ENCODE measurements at places on chromosomes 11 and 22.

GRCh38 chr22:50400406-50400805, 57.3 kb downstream of the PPP6R2 start:
- no peak for DNase-seq

DNA sequence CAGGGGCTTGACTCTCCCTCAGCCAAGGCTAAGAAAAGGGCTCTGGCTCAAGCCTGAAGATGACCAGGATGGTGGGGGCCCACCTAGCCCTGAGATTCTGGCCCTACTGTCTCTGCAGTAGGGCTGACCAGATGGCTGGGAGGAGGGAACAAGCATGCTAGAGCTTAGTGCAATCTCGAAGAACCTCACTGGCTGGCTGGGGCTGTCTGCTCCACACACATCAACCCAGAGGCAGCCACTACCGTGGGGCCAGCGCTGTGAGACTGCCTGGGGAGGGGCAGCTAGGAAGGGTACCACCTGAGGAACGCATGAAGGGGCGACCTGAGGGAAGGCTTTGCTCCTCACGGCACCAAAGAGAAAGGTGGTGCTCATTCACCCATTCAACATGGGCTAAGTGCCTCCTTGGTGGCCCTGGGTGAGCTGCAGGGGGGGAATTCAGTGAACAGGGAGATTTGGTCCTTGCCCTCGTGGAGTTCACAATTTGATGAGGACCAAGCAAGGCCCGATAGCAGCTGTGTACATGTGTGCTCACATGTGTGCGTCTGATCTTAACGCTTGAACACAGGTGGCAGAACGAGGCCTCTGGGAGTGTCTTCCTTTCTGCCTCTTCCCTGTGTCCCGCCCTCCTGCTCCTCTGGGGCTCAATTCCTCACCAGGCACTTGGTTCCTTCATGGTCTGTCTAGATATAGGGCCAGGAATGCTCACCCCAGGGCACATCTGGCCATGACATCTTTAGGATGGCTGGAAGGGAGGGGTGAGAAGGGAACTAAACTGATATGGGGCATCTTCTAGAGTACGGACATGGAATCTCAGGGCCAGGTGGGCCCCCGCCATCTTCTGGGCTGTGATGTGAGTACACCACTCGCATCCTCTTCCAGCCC, 102.3 kb upstream of the PITPNB start:
- no peak for DNase-seq

DNA sequence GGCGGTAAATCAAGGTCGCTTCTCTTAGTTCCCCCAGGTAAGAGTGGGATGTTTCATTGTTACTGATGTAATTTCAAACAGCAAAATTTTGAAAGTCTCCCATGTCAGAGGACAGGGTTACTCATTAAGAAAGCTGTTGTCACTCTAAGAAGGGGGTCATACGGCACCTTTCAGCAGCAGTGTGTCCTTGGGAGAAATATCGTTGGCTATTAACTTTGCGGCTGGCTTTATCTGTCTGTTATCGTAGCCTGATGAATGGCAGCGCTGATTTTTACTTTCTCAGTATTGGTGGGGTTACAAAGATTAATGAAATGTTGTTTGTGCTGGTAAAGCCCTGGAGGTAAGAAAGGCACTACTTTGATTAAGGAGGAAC, 27.5 kb upstream of the FBXO3 start:
- DNase-seq: no peak

DNA sequence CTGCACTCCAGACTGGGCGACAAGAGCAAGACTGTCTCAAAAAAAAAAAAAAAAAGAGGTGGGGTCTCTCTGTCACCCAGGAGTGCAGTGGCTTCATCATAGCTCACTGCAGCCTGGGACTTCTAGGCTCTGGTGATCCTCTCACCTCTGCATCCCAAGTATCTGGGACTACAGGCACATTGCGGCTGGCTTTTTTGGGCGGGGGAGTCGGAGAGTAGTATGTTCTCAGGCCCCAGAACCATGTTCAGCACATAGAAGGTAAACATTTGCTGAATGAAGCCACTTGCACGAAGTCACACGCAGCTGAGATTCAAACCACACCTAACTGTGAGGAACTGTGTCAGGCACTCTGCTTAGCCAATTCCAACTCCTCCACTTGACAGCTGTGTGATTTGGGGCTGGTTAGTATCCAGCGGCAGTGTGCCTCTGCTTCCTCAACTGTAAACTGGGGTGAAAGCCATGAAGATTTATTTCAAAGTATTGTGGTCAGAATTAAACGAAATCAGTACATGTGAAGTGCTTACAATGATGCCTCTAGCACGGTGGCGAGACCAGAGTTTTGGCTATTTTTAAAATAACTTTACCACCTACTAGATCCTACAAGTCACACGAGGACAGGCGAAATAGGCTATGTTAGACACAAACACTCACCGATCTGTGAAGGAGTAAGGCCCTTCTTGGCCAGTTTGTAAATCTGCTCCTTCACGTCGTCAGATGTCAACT, 789 bp downstream of the RPS13 start:
- no peak for DNase-seq

GRCh38 chr22:44143579-44143978, 37.1 kb upstream of the PARVG start:
- no peak for DNase-seq

DNA sequence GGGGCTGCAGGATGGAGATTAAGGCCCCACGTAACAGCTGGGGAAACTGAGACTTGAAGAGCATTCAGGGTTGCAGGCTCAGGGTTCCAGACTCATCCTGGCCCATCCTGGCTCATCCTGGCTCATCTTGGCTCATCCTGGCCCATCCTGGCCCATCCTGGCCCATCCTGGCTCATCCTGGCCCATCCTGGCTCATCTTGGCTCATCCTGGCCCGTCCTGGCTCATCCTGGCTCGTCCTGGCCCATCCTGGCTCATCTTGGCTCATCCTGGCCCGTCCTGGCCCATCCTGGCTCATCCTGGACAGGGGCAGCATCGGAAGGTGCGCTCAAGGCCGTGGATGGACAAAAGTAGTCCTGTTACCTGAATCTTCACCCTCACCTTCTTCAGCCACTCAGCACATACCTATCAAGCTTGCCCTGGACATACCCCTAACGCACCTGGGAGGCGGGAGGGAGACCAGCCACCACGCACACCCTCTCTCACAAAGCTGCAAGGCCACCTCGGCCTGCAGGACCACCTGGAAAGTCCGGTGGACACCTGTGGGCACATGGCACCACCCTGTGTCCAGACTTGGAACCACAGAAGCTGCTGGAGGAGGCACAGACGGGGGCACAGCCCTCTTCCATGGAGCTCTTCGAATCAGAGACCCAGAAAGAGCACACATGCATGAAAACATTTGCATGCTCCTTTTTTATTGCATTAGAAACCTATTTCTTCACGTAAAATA, 20.3 kb upstream of the NLRP6 start:
- DNase-seq: no peak

GRCh38 chr11:117918366-117919255, 10.6 kb downstream of the TMPRSS13 start:
- DNase-seq: no peak

GRCh38 chr22:39488563-39489083, 13.5 kb upstream of the MIEF1 start:
- no peak for DNase-seq

DNA sequence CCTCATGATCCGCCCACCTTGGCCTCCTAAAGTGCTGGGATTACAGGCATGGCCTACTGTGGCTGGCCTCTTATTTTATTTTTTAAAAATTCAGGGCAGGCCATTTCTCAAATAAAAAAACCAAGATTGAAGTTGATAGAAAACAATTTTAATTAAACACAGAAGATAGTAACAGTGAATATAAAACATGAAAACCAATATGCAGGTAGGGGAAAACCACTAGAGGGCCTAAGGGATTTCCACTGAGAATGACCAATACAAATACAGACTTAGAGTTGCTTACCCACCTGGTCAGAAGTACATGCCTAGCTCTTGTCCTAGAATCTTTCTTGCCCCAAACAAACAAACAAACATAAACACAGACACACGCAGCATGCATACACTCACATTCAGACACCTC, 1.7 kb upstream of the RTCB start:
- DNase-seq: no peak

DNA sequence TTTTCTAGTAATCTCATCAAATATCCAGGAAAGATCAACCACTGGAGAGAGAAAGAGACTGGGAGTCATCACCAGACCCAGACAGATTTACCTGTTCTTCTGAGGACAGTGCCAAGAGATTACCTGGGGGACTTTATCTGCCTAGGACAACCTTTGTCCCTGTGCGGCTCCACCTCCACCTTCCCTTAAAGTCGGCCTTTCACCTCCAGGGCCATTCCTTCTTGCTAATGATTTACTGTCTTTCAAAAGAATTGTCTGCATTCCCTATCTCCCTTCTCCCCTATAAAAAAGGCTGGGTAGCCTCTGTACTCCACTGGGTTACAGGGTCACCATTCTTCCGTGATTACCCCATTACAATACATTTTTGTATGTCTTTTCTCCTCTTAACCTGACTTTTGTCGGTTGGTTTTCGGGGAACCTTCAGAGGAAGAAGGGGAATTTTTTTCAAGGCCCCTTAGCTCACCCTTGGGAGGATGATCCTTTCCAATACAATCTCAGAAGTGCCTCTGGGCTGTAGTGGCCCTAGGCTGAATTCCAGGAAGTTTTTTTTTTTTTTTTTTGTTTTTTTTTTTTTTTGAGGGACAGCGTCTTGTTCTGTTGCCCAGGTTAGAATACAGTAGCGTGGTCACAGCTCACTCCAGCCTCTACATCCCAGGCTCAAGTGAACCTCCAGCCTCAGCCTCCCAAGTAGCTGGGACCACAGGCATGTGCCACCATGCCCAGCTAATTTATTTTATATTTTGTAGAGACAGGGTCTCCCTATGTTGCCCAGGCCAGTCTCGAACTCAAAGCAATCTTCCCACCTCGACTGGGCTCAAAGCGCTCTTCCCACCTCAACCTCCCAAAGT, 1.5 kb upstream of the HMOX1 start:
- DNase-seq: no peak

- no peak for DNase-seq
Observed at GRCh38 chr11:111737444-111738210, 28.6 kb downstream of the PPP2R1B start.

DNA sequence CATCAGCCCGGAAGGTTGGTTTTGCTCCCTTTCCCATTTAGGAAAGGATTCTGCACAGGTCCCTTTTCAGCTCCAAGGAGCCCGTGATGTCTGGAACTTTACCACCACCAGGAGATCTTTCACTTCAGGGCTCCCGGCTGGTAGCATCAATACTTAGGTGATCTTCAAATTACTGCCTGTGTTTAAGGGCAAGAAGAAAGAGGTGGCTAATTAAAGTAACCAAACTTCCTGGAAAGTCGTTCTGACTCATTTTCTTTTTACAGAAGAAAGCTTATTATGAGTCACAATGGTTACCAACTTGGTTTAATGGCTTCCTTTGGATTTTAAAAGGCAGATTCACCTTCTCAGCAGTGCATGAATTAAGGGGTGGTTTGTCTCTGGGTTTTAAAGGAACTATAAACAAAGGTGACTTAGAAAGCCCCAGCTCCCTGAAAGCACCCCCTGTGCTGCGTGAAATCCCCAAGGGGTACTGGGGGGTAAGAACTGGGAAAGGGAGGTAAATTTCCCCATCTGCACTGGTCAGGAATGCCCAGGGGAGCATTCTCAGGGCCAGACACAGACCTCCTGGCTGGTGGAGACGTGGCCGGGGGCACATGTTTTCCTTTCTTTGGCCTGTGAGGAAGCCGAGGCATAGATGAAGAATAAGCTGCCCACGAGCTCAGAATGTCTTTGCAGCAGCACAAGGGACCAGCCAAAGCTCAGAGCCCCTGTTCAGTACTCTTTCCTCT, 8.8 kb downstream of the POU2F3 start:
- no peak for DNase-seq

- no peak for DNase-seq
Observed at GRCh38 chr11:47271961-47272661, 2.2 kb downstream of the MADD start.

- no peak for DNase-seq
Observed at GRCh38 chr11:58503361-58503856, 4.5 kb downstream of the OR5B21 start.

GRCh38 chr11:112156956-112157766, 6.7 kb downstream of the IL18 start:
- peak; percentile 99 for DNase-seq

Data from Panc1 (cell line).